DMS153 (cell line): ENCODE measurements at places on chromosomes 6 and 20.

DNA sequence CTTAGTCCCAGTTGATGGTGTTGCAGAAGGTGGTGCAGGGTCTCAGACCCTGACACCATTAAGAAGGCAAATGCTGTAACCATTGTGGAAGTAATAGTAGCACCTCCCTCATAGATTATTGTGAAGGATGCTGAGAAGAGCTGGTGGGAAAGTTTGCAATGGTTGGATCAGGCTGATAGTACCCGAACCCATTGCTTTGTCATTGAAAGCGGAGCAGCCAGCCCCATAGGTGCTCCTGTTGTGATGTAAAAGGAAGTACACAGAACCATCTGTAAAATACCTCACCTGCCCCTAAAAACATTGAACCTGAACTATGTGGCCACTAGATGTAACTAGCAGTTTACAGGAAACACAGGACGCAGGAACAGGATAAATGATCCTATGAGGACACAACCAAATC, 31.5 kb downstream of the RIOK1 start:
- no peak for DNase-seq

- DNase-seq: no peak
These were observed 119.9 kb downstream of the HFE start for GRCh38 chr6:26206868-26207801.

DNA sequence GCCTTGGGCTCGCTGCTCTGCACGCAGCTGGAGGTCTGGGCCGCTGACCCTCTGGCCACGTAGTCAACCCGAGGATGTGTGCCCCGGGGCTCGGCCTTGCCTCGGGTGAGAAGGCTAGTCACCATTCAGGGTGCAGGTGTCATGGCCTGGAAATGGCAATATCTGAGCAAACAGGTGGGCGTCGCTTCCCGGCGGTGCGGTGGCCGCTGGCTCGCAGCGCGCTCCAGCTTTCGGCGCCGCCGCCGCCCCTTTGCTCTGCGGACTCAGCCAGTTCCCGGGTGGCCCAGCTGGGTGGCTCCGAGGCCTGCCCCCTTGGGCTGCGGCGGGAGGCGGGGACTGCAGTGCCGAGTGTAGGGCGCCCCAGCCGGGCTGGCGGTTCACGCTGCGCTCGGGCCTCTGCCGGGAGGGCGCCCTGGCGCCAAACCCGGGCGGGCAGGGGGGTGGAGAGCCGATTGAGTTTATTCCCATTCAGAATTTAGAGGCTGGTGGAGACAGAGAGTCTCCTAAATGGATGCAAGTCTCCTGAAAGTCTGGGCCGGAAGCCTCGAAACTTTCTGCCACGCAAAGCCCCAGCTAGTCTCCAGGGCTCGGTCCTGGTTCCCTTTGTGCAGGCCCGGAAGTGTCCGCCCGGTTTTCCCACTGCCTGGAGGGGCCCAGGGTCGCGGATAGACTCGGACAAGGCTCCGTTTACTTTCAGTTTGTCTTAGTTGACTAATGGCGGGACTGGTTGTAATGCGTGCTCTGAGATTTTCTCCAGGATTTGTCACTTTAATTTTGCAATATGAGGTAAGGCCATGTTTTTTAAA, 11.3 kb upstream of the TFAP2A start:
- DNase-seq: no peak

DNA sequence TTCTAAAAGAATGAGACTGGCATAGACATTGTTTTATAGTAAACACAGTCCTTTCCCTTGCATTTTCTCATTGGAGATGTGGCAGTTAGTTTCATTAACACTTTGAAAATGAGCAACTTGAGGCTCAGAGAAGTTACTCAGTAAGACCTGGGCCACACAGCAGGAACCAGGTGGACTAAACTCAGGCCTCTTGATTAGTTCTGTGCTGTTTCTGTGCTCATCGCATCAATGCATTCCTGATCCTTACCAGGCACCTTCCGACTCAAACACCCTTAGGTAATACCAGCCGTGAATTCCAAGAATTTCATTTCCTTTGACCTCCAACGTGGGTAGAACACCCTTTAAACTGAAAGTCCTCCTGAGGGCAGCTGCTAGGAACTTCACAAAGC, 362.8 kb downstream of the ESR1 start:
- DNase-seq: no peak

DNA sequence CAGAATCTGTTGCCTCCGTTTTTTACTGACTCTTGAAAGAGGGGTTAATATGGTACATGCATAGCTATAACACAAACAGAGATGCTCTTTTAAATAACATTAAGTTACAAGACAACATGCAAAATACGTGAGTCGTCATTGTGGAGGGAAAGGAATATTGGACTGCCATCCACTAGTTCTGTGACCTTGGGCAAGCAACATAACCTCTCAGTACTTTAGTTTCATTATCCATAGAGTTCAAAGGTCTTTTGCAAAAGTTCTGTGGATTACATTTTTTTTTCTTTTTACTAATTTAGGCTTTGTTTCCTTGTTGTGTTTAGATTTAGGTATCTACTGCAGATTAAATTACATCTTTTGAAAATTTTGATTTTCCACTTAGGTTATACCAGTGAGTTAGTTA, 70.5 kb downstream of the MACROD2 start:
- no peak for DNase-seq

GRCh38 chr20:58003525-58003924, 224.9 kb downstream of the ANKRD60 start:
- no peak for DNase-seq

- no peak for DNase-seq
These were observed 96.8 kb downstream of the RIMS1 start for GRCh38 chr6:71983131-71983530.

GRCh38 chr20:38043512-38044300, 10.2 kb downstream of the RPRD1B start:
- DNase-seq: no peak

GRCh38 chr6:56713254-56713672, 70.6 kb upstream of the DST start:
- no peak for DNase-seq

DNA sequence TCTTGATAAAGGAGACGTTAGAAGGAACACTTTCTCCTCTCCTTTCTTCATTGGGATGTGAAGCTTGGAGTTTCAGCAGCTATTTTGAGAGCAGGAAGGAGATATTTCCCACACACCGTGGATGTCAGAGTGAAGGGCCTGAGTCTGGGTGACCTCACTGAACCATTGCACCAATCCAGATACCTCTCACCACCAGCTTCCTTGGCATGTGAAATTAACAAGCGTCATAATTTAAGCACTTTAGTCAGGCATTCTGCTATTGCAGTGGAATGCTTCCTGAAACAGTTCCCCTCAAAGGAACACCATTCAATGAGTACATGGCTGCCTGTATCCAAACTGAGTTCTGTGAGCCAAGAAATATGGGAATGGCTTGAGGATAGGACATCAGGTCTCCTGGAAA, 83.7 kb downstream of the CHMP4B start:
- no peak for DNase-seq

GRCh38 chr20:50514035-50514337, 3.8 kb downstream of the PTPN1 start:
- DNase-seq: no peak

GRCh38 chr6:19836799-19837510, at the start of gene ID4:
Gene ID4, plus strand, starts transcription at chr6:19837370. Its CDS starts 385 bp downstream, at chr6:19837755.
- peak; percentile 44 for DNase-seq

GRCh38 chr6:11224252-11224965, 8.1 kb downstream of the NEDD9 start:
- no peak for DNase-seq

DNA sequence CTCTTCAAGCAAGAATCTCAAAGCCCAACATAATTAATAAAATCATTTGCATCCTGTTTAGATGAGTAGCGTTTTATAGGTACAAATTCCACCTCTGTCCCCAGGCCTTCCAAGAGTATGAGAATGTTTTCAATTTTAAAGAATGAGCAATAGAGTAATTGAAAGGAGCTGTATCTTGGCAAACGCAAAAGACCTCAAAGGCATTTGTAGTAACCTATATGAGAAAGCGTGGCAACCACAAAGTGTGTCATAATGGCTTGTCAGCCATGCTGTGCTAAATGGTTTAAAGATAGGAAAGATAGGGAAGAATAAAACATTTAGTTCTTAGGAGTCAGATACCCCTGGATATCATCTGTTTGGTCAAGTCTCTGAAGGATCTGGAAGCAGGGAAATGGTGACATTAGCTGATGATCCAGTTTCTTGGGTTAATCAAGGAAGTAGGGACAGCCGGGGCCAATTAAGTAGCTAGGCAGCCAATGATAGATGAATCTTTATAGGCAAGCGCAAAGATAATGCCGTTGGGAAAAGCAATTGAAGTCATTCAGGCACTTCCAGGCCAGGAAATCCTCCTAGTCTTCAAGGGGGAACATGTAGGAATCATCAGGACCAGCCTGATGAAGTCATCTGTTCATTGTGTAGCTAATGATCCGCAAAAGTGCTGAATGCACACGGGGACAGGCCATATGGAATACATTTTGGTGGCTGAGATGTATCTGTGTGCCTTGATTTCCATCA, 71.5 kb upstream of the ISM1 start:
- no peak for DNase-seq

DNA sequence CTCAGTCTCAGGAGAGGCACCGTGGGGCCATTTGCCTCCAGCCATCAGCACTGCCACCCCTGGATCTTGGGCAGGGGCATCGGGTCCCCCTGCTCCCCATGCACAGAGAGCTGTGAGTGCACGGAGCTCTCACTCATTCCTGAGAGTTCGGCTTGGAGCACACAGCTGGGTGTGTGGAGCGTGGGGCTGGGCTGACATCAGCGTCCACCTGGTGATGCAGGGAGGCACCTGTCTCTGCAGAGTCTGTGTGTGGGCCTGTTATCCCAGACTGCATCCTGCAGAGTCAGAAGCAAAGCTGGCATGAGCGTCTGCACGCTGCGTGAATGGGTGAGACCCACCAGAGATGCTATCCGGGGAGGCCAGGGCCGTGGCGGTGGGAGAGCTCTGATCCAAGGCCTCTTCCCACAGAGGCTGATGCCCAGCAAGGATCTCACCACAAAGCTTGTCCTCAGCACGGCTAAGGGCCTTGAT, 248.8 kb upstream of the AFDN start:
- DNase-seq: no peak

- DNase-seq: no peak
These were observed at the start of gene CASS4 for GRCh38 chr20:56411759-56412472. Gene CASS4, plus strand, starts transcription at chr20:56412260. Its CDS starts 199 bp downstream, at chr20:56412459.

- no peak for DNase-seq
These were observed 567.9 kb upstream of the CITED2 start for GRCh38 chr6:139942331-139942730.

DNA sequence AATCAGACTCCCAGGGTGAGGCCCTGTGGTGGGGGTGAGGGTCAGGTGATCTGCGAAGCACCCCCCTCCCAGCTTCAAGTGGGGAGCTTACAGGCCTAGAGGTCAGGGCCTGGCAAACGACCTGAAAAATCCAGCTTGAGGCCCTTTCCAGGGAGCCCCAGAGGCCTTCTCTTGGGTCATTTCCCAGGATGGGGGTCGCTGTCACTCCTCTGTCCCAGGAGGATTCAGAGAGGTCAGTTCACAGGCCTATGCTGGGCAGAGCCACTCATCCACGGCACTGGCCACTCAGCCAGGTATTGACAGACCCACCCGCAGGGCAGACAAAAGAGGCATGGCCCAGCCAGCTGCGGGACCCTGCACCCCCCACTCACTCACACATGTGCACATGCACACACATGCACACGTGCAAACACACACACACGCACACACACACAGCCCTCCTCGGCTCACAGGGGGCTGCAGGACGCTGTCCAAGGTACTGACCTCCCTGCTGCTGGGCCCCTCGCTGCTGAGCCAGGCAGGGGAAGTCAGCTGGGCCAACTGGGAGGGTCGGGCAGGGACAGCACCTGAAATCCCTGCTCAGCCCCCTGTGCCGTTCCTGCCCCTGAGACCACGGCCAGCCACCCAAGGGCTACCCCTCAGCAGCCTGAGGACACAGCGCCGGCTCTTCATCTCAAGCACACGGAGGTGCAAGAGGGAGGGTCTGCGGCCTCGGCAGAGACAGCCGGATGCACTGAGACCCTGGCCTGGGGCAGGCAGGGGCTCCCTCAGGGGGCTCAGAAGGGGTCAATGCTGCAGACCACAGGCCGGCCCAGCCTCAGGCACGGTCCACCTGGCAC, 113.8 kb downstream of the TAF4 start:
- no peak for DNase-seq

DNA sequence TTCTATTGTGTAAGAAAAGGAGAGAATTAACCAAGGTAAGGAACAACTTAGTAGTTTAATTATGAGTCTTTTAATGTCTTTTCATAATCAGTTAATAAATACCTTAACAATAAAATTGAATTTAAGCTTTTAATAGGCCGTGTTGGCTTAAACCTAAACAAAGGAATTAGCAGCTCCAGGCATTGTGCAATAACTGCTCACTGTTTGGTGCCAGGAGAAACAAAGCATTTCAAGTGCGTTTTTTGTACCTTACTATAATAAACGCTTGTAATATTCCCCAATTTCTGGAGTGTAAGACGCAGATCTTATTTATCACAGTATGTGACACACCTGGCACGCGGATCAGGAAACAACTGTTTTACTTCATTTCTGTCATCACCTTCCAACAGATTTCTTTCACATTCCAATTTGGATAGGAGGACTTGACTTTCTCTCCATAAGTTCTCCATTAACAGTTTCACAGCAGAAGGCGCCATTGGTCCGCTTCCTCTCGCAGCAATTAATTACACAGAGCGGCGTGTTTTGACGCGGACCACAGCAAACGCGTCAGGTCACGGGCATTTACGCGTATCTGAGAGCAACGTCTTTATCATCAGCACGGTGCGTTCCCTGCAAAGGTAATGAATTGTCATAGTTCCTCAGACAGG, 335.8 kb upstream of the NT5E start:
- DNase-seq: no peak

DNA sequence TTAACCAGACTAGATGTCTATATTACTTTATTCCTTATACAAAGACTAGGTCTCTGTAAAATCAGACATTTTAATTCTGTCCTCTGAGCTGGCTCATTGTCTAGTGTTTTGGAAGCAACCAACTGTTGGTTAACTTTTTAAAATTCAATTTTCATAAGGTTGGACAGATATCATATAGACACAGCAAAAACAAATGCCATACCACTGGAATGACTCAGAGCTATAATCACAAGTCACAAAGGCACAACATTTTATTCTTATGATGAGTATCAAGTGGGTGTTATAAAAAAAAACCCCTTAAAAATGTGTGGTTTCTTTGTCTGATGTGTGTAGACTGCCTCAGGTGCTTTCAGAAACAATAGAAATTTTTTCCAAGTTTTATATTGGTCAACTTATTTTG, 296.2 kb upstream of the MARCKS start:
- DNase-seq: no peak

DNA sequence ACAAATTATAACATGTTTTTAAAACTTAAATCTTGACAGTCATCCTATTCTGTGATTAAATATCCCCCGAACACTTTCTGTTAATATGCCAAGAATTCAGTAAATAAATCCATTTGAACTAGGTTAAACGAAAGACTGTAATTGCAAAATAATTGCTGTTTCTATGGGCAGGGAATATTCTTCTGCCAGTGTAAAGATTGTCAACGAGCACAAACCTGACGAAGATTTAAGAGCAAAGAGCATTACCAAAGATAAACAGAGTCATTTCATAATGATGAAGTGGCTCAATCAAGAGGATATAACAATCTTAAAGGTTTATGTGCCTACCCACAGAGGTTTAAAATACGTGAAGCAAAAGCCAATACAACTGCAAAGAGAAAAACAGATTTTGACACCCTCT, 76.3 kb upstream of the ADGRG6 start:
- DNase-seq: no peak

- DNase-seq: peak; percentile 16
These were observed 101.5 kb downstream of the LCA5 start for GRCh38 chr6:79435746-79436145.

- DNase-seq: no peak
These were observed 13.0 kb upstream of the F13A1 start for GRCh38 chr6:6333501-6333900.
